ENCODE measurements at places on chromosomes 5 and 9. TPM values are rescaled to one million over a fixed set of nuclear protein-coding genes. Genes with fewer than 3 reads are reported as not detected.
A peak's percentile ranks its signal among the peaks of the same experiment; 100 is the strongest.

- ATAC-seq, result no peak
These were observed 27.9 kb downstream of the ERCC6L2 start for GRCh38 chr9:95903398-95903797.

DNA sequence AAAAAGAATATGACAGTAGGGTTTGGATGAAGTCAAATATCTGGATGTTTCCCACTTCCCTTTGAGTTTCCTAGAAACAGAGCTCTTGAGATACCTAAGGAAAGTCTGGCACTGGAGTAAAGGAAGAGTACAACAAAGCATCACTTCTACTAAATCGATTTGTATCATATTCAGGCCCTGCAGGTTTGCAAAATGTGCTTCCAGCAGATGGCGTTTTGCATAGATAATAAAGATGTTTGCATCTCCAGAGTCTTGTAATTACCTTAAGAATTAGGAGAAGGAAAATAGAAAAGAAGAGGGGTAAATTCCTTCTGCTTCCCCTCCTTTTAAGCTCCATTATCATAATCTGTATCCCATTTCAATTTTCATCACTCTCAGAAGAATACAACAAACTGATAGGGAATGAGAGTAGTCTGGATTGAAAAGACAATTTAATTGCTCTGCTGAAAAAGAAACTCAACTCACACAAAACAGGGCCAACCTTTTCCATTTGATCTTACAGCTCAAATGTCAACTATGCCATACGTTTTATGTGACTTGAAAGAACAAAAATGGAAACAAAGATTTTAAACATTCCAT is 380.4 kb downstream of the PTPRD start:
- no peak for ATAC-seq

DNA sequence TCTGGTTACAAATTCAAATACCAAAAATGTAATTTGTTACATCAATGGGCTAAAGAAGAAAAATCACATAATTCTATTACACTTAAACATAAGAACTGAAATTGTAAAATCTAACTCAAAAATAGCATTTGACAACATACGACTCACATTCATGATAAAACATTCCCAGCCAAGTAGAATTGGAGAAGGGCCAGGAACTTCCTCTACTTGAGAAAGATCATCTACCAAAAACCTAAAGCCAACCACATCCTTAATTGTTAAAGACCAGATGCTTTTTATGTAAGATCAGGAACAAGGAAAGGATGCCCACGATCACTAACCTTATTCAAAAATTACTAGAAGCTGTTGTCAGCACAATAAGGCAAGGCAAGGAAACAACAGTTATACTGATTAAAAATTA is 1819.8 kb upstream of the C9orf72 start:
- no peak for ATAC-seq

DNA sequence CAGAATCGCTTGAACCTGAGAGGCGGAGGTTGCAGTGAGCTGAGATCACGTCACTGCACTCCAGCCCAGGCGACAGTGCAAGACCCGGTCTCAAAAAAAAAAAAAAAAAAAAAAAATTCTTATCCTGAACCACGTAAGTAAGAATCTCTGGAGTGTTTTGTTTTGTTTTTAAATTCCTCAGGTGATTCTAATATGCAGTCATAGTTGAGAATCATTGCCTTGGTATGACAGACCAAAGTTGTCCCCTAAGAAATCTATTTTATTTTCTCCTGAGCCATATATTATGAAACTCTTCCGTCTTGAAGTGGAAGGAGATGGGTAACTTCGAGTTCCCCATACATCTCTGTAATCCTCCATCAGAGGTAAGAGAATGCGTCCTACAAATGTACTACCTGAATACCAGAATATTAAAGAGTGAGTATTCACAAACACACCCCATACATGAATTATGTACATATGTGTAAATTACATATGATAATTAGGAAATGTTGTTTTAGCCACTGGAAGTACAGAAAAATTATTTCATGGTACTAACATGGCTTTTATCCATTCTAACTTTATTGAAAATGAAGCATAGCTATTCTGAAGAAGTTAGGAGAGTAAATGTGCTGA is 26.7 kb upstream of the SVEP1 start:
- no peak for ATAC-seq

- ATAC-seq, result no peak
These were observed 54.0 kb downstream of the GPR21 start for GRCh38 chr9:123087359-123087888.

- ATAC-seq, result peak; percentile 59
These were observed 101.2 kb downstream of the HMHB1 start for GRCh38 chr5:143913008-143913752.

Gene LHX3
- total RNA-seq, result not detected

Gene KIF4B
- not detected for total RNA-seq

Gene LCN15
- total RNA-seq, result not detected
